ENCODE measurements at places on chromosomes 2 and 18.

GRCh38 chr2:148876595-148877402 lies 1.8 kb downstream of the KIF5C start:
- DNase-seq: peak; percentile 59

GRCh38 chr2:85538507-85539360 lies at the start of gene MAT2A:
Gene MAT2A, plus strand, starts transcription at chr2:85539168. Its CDS starts 120 bp downstream, at chr2:85539288.
- DNase-seq: peak; percentile 89

GRCh38 chr18:55858661-55859515 lies 270.9 kb upstream of the TCF4 start:
- no peak for DNase-seq

GRCh38 chr2:169819106-169819505 lies 5.6 kb downstream of the METTL5 start:
- DNase-seq: no peak

- DNase-seq: no peak
Observed at GRCh38 chr2:24993406-24994145, 21.8 kb upstream of the DNAJC27 start.

GRCh38 chr2:27773959-27774358 lies 2.4 kb downstream of the MRPL33 start:
- no peak for DNase-seq

DNA sequence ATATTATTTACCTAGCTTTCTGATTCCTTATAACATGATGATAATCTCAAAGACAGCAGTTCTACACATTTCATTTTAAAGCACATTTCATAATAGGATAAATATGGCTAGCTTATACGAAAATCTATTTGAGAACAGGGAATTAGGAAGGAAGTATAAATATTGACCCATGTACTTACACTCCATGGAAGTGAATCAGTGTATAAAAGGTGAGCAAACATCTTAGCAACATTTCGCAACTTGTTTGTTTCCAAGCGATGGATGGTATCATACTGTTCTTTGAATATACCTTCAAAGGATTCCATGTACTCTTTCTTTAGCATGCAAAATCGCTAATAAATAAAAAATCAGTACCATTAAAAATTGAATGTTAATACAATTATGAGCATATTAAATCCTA lies 53.1 kb downstream of the CWC22 start:
- DNase-seq: no peak

DNA sequence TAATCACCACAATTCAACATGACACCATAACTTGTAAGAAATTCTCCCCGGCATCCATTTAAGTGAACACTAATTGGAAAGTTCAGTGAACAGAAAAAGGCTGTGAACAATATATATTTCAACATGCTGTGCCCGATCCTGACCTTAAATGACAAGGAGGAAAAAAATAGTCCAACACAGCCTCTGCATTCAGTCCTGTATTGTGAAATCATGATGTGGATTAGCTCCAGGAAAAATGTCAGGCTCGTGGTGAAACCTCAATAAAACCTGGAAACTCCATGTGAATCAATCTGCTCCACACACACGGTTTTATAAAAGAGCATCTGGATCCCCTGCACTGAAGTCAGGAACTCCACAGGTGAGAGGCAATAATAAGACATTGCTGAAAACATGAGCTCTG lies 145.4 kb upstream of the SPOPL start:
- no peak for DNase-seq

GRCh38 chr2:6562771-6563170 lies 302.9 kb downstream of the CMPK2 start:
- DNase-seq: no peak

- no peak for DNase-seq
Observed at GRCh38 chr2:102226171-102226570, 39.3 kb downstream of the IL1RL2 start.

- no peak for DNase-seq
Observed at GRCh38 chr2:219515874-219516629, 1.8 kb downstream of the ASIC4 start.

- no peak for DNase-seq
Observed at GRCh38 chr2:236706288-236706687, 136.7 kb downstream of the ACKR3 start.

DNA sequence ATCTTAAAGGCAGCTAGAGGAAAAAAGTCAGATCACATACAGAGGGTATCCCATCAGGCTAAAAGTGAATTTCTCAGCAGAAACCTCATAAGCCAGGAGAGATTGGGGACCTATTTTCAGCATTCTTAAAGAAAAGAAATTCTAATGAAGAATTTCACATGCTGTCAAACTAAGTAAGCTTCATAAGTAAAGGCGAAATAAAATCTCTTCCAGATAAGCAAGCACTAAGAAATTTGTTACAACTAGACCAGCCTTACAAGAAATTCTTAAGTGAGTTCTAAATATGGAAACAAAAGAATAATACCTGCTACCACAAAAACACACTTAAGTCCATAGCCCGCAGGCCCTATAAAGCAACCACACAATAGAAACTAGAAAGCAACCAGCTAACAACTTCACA lies 186.1 kb downstream of the ETAA1 start:
- no peak for DNase-seq

- no peak for DNase-seq
Observed at GRCh38 chr2:8134985-8135682, 546.7 kb upstream of the ID2 start.

- no peak for DNase-seq
Observed at GRCh38 chr18:23033056-23033455, 99.9 kb downstream of the RBBP8 start.

GRCh38 chr2:29326926-29327325 lies 211.7 kb downstream of the CLIP4 start:
- no peak for DNase-seq

DNA sequence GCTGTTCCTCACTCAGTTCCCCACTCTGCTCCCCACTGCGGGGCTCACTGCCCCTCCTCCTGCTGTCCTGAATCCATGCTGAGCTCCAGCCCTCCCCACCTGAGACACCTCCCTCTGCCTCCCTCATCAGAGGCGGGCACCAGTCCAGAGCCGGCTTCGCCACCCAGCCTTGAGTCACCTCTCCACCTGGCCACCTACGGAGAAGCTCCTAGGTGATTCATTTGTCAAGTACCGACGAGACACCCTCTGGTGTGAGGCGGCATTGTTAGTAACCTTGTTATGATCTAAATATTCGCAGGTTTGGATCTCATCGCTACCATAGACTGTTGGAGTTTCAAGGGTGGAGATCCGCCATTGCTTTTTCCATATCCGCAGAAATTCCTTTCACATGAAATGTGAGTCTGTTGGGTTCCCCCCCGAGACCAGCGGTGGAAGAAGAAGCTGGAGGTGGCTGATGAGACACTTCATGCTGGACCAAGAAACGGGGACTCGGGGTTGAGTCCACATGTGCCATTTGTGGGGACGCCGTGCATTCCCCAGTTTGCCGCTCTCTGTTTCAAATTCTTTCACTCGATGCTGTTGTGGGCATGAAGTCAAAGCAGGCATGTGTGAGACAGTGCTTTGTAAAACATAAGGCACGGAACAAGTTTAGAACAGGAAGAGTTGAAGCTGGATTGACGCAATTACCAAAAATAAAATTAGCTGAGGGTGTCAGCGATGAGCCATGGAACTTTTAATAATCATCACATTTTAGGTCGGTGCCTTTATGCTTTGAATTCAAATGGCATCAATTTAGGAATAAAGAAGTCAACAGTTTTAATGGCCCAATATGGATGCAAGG lies 259.8 kb upstream of the HDAC4 start:
- no peak for DNase-seq

DNA sequence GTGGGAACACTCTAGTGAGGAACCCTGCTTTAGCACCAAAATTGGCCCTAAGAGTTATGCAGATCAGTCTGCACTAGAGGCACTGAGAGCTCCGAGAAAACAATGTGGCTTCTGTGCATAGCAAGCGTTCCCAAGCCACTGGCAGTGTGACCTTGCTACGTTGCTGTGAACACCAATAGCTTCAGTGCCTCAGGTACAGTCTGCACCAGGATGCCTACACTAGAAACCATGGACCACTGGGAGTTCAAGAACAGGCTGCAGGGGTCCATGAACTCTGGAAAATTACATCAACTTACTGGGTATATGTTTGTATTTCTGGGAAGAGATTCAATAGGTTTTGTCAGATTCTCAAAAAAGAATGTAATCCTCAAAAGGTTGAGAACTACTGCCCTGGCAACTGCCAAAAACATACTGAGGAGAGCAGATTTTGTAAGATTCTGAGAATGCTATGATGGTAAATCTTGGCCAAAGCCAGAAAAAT lies 18.3 kb upstream of the SP3 start:
- no peak for DNase-seq

- no peak for DNase-seq
Observed at GRCh38 chr2:24892928-24893327, 27.1 kb downstream of the ADCY3 start.

DNA sequence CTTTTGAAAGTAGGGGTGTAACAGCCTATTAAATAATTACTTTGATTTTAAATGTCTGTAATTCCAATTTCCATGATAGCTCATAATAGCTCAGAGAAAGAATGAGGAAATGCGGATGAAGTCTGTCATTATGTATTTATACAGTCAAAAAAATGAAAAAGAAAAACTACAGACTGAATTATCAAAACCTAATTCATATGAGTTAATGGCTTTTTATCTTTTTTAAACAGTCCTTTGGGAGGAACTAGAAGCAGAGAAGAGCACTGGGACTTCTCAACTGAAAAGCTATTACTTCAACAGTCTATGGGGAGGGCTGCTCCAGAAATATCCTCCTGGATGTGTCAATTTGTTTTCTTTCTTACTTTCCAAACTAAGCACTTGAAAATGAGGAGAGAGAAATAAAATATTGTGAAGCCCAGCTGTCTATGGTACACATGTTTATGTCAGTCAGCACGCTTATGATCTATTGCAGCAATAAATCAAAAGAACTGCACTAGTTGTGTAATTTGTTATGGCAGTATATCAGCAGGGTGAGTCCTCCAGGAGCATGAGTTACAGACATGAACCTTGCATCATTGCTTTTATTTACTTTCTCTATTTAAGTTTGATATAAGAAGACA lies 1550.2 kb downstream of the LRP1B start:
- no peak for DNase-seq

DNA sequence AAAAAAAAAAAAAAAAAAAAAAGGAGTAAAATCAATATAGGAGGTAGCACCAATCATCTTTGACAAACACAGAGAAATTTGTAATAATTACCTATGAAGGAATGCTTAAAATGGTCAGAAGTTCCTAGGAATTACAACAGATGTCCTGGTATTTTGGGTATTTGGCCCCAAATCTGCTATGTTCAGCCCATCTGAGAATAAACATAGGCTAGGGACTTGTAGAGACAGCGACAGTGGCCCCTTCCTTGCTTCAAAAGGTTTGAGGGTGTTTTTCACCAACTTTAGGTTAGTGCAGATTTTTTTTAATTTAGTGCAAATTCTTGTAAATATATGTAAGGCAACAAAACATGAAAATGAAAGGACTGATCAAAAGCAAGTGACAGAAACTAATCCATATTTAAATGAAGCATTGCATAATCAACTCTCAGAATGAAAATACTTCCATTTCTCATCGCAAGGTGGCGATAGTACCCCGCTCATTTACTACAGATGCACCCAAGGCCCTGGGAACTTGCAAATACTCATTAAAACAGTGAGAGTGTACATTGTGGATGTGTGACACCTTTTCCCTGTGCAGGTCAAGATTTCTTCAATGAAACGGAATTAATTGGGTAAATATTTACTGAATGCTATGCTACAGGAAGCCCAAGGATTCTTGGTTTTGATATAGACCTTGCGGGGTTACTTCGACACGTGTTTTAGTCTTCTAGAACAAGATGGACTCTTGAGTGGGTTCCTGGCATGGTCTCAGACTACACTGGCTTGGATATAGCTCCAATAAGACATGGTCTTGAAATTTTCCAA lies 44.6 kb downstream of the FAM124B start:
- DNase-seq: peak; percentile 63

- DNase-seq: no peak
Observed at GRCh38 chr2:98901291-98901690, 34.7 kb downstream of the CRACDL start.

GRCh38 chr2:26246818-26247217 lies 2.1 kb downstream of the HADHB start:
- DNase-seq: no peak

DNA sequence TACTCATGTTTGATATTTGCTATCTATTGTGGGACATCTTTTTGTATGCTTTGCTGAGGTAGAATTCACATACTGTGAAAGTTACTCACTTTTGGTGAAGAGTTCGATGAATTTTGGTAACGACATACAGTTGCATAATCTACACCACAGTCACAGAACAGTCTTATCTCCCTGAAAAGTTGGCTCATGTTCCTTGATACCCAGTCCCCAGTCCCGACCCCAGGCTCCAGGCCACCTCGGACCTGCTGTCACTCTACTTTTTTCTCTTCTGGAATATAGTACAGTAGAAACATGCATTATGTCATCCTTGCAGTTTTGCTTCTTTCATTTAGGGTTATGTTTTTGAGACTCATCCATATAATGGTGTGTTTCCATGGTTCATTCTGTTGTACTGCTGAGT lies 191.7 kb downstream of the FAM210A start:
- no peak for DNase-seq

DNA sequence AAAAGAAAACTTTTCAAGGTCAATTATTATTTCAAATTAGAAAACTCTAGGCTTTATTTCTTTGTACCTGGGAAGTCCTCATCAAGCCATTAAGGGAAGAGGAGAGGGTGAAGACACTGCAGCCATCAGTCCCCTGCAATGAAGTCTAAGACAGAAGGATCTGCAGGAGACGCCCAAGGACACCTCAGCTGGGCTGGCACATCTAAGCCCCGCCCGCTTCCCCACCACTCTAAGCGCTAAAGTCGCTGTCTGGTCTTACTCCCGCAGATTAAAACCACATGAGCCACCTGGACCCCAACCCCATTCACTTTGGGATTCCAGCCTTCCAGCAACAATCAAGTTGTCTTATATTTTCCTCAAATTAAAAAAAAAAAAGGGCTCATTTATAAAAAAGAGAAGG lies 104.4 kb downstream of the AFF3 start:
- no peak for DNase-seq

- no peak for DNase-seq
Observed at GRCh38 chr2:237885111-237885930, 25.9 kb downstream of the RAMP1 start.

DNA sequence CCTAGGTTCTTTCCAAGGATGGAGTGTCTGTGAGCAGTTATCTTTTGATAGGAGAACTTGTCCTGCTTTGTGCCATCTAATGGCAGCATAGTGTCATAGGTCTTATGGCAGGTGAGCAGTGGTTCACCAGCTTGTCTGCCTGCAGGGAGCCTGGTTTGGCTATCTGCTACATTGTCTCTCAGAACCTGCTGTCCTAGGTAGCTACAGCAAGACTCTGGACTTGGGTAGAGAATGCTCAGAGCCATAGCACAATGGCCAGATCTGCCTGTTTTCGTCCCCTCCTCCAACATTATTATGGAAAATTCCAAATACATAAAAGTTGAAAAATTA lies 28.3 kb downstream of the AGFG1 start:
- no peak for DNase-seq

Measured in CD4-positive, alpha-beta T cell treated with Interleukin-15 for 4 hours (primary cell).